ENCODE measurements at places on chromosomes 11 and 22.

- no peak for DNase-seq
Measured at GRCh38 chr11:94574193-94574961, 7.2 kb downstream of the PIWIL4 start.

- DNase-seq, result no peak
Measured at GRCh38 chr11:69613594-69613993, 27.4 kb upstream of the CCND1 start.

DNA sequence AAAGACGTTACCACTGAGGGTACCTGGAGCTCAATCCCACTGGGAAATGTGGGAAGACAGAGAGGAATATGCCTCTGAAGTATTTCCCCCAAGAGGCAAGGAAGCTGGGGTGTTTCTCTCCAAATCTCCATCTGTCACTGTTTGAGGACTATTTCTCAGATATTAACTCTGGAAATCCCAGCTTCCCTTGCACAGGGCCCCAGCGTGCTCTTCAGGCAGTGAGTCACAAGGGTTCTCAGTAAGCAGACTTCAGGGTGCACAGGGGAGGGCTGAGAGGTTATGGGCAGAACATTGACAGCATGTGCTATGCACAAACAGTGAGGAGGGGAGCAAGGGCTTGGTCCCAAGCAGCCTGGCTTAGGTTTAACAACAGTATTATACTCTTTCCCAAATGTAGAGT lies 60.9 kb upstream of the EED start:
- DNase-seq, result no peak

GRCh38 chr11:1988667-1989317 lies 8.8 kb downstream of the H19 start:
- no peak for DNase-seq

DNA sequence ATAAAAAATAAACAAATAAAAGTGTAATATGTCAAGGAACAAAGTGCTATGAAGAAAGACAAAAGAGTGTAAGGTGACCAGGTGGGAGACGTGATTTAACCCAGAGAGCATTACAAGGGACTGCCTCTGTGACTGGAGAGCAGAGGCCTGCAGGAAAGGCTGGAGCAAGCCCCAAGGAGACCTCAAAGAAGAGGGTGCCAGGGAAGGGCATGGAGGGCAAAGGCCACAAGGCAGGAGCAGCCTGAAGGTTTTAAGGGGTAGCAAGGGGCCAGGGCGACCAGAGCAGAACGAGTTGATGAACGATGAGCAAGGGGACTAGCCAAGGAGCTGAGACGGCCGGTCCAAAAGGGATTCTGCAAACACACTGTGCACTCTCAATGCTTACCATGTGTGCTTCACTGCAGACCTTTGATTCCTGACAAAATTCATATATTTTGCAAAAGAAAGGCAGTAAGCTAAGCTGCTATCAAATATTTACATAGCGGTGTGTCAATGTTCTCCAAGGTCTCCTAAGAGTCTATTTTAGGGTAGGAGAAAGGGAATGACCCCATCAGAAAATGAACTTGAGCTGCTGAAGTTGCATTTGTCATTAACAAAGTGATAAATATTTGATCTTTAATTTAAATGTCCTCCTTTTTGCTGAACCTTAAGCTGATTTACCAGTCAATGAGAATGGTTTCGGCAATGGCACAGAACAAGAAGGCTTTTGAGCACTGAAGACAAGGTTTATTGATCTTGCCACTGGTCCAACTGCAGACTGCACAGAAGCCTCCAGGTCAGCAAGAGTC lies 50.5 kb downstream of the SMCO4 start:
- DNase-seq, result no peak

DNA sequence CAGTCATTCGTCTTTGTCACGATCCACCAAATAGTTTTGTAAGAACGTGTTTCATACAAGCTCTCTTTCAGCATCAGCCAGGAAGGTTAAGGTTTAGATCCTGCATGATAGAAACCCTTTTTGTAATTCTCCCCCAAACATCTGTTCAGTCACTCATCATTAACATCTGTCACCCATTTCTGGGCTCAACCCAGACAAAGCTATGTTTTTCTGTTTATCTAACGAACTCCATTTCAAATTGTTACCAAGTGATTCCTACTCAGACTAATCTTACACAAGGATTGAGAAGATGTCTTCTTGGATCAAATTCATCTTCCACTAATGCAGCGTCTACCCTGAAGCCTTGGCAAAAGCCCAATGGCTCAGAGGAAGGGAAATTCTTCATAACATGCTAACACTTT lies 58.8 kb downstream of the FZD4 start:
- no peak for DNase-seq

DNA sequence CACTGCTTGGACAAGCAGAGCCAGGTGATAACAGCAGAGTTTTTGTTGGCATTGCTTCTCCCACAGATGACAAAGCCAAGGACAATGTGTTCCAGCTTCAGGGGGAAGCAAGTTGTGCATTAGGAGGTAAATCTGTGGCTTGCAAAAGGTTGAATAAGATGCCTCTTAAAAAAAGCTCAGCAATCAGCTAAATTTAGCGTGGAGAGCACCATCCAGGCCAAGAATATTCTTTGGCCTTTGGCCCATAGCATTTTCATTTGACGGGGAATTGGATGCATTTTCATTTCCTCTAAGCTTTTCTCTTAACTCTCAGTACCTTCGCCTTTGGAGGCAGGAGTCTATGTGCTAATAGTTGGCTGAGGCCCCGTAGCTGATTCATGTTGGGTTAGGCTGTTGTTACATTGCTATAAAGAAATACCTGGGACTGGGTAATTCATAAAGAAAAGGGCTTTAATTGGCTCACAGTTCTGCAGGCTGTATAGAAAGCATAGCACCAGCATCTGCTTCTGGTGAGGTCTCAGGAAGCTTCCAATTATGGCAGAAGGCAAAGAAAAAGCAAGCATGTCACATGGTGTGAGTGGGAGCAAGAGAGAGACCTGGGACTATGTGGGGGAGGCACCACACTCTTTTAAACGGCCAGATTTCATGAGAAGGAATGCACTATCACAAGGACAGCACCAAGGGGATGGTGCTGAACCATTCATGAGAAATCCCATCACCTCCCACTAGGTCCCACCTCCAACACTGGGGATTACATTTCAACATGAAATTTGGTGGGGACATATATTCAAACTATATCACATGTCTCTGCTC lies 350.1 kb upstream of the C11orf87 start:
- no peak for DNase-seq

DNA sequence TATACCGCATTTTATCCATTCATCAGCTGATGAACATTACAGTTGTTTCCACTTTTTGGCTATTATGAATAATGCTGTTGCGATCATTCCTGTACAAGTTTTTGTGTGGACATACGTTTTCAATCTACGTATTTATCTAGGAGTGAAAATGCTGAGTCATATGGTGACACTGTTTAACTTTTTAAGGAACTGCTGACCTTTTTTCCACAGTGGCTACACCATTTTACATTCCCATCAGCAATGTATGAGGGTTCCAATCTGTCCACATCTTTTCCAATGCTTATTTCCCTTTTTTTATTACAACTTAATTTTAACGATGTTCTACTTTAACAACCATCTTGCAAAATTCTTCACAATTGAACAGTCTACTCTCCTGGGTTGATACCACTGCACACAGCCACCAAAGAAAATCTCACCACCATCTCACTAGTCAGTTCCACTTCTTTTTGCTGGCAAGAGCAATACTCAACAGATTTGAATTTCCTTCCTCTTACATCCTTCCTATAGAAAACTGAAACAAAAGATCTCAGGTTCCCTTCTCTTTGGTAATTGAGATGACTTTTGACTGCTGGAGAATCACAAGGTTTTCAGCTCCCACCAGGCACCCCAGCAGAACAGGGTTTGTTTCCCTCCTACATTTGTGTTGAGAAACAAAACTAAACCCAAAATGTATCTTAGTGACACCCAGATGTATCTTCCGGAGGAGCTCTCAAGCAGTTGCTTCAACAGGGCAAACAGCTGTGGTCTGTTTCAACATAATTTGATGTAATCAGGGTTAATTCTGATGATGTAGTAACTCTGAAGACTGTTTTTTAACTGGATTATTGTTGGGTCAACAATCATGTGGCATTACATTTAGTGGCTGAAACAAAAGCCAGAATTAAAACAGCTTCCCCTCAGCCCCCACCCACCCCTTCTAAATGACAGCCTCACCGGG lies 7.0 kb upstream of the GAB2 start:
- DNase-seq, result no peak

GRCh38 chr22:24002851-24003250 lies 2.4 kb downstream of the GSTT4 start:
- no peak for DNase-seq

DNA sequence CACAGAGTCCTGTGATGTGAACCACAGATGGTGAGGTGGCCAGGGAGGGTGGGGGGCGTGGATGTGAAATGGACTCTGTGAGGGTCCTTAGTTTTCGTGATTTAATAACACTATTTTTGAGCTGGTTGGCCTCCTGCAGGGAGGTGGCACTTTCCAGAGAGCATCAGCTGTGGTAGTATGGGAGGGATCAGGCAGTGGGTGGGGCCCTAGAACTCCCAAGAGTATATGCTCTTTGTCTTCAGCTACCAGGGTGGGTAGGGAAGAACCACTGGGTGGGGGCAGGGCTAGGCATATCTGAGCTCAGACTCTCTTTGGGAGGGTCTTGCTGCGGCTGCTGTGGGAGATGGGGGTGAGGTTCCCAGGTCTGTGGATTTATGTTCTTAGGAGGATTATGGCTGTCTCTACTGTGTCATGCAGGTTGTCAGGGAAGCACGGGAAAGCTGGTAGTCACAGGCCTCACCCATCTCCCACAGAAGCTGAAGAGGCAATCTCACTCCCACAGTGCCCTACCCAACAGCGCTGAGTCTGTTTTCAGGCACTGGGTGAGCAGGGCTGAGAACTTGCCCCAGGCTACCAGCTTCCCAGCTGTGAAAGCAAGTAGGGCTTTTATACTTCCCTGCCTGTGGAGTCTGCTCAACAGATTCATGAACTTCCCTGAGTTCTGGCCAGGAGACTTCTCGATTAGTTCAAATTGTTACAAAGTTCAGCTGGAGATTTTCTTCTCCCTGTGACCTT lies 47.9 kb upstream of the SNX19 start:
- no peak for DNase-seq

GRCh38 chr11:37449146-37449545 lies 851.1 kb upstream of the RAG2 start:
- DNase-seq, result no peak

DNA sequence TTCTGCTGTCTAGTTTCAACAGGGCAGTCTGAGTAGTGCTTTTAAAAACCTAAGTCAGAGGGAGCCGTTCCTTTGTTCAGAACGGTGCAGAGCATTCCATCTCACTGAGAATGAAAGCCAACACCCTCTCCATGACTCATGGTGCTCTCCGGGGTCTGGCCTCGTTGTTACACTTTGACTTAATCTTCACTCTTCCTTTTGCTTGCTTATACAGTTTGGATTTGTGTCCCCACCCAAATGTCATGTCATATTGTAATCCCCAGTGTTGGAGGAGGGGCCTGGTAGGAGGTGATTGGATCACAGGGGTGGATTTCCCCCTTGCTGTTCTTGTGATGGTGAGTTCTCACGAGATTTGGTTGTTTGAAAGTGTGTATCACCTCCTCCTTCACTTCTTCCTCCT lies 292.2 kb downstream of the ST3GAL4 start:
- DNase-seq, result no peak

- DNase-seq, result no peak
Measured at GRCh38 chr22:19688301-19689290, 25.7 kb upstream of the SEPTIN5 start.

DNA sequence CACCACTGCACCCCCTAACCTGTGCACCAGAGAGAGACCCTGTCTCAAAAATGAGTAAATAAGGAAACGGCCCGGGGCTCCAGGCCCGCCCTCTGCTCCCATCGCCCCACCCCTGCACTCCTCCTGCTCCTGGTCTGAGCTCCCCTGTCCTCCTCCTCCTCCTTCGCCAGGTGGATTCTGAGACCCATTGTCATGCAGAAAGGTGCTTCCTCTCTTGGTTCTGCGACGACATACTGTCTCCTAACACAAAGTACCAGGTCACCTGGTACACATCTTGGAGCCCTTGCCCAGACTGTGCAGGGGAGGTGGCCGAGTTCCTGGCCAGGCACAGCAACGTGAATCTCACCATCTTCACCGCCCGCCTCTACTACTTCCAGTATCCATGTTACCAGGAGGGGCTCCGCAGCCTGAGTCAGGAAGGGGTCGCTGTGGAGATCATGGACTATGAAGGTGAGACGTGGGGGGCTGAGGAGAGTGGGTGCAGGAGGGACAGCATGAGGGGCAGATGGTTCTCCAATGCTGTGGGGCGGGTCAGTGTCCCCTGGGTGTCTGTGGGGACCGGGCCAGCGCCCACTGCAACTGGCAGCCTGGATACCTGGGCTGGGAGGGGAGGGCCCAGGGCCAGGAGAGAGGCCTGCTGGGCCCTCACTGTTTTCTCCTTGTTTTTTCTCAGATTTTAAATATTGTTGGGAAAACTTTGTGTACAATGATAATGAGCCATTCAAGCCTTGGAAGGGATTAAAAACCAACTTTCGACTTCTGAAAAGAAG lies 3.1 kb upstream of the APOBEC3D start:
- no peak for DNase-seq

GRCh38 chr11:63879598-63880402 lies 37.2 kb downstream of the RCOR2 start:
- no peak for DNase-seq

DNA sequence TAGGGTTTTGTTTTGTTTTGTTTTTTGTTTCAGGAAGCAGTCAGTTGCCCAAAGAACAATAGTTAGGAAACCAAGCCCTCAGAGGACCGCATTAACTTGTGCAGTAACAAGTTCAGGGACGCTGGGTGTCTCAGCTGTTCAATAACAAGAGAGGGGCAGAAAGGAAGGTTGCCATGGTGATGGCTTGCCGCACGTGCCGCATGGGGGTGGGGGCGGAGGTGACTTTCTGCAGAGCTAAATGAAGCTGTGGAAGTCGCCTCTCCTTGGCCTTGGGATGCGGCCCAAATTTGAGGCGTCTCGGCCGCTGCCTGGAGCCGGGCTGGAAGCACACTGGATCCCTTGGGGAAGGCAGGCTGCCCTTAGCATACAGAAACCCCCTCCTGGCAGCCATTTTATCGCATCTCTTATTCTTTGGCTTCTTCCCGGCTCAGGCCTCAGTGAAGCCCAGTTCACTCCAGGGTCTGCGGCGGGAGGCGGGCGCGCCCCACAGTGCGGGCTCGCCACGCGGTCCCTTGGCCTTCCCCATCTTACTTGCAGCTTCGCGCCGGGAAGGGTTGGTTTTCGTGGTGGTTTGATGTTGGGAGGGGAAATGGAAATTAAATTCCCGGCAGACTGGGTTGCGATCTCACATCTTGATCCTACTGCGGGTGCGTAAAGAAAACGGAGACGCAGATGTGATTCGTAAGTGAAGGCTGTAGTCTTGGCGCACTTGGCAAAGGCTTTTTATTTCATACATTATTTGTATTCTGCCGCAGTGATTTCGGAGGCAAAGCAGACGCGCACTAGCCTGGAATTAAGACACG lies 94.3 kb downstream of the SLC17A6 start:
- peak; percentile 89 for DNase-seq

- no peak for DNase-seq
Measured at GRCh38 chr22:40094485-40094884, 83.2 kb upstream of the TNRC6B start.

DNA sequence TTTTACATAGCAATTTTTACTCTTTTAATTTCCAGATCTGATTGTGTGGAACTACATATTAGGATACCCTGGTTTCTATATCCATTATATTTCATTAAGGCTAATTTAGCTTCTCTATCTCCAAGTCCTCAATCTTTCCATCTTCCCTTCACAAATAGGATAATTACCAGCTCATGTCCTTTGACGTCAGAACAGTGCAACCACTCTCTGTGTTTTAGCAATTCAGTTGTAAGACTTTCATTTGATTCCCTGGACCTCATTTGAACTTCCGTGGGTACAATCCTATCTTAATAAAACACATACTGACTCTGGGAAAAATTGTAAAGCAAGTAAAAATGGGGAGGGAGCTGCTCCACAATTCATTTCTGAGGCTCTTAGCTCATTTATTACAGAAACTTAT lies 52.8 kb downstream of the FAM76B start:
- DNase-seq, result no peak

GRCh38 chr22:20299746-20300136 lies 20.1 kb downstream of the DGCR6L start:
- no peak for DNase-seq
